ENCODE measurements at places on chromosomes 13 and 19.

- DNase-seq, result no peak
These were observed 1086.6 kb downstream of the UQCRFS1 start for GRCh38 chr19:28126135-28126898.

GRCh38 chr19:10544242-10544752 is 593 bp downstream of the ATG4D start:
- peak; percentile 34 for DNase-seq

GRCh38 chr13:42495751-42496150 is 78.2 kb upstream of the TNFSF11 start:
- DNase-seq, result no peak

DNA sequence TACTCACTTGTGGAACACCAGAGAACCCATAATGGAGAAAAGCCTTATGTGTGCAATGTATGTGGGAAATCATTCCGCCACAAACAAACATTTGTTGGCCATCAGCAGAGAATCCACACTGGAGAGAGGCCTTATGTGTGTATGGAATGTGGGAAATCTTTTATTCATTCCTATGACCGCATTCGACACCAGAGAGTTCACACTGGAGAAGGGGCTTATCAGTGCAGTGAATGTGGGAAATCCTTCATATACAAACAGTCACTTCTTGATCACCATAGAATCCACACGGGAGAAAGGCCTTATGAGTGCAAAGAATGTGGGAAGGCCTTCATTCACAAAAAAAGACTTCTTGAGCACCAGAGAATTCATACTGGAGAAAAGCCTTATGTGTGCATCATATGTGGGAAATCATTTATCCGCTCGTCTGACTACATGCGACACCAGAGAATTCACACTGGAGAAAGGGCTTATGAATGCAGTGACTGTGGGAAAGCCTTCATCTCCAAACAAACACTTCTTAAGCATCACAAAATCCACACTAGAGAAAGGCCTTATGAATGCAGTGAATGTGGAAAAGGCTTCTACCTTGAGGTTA is 10.9 kb downstream of the ZNF549 start:
- no peak for DNase-seq

- peak; percentile 35 for DNase-seq
These were observed 249.4 kb upstream of the PCDH20 start for GRCh38 chr13:61664801-61665705.

DNA sequence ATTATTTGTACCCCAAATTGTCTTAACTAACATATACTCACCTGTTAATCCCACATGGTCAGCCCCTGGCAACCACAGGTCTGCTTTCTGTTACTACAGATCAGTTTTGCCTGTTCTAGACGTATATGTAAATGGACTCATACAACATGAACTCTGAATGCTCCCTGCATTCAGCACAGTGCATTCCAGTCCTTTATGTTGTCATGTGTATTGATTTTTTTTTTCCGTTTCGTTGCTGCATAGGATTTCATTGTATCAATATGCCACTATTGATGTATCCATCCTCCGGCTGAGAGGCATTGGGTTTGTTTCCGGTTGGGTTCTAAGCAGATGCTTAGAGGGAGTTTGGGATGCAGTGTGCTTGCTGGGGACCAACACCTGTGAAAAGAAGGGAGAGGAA is 36.1 kb upstream of the TNFRSF19 start:
- DNase-seq, result no peak

DNA sequence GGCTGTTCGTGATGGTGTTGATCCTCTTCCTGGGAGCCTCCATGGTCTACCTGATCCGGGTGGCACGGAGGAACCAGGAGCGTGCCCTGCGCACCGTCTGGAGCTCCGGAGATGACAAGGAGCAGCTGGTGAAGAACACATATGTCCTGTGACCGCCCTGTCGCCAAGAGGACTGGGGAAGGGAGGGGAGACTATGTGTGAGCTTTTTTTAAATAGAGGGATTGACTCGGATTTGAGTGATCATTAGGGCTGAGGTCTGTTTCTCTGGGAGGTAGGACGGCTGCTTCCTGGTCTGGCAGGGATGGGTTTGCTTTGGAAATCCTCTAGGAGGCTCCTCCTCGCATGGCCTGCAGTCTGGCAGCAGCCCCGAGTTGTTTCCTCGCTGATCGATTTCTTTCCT is 12.2 kb upstream of the C19orf33 start:
- DNase-seq, result no peak

- no peak for DNase-seq
These were observed 24.0 kb upstream of the TEX29 start for GRCh38 chr13:111296417-111296816.

Data from LoVo (cell line).